Hematopoietic multipotent progenitor cell (in vitro differentiated cells): ENCODE measurements at places on chromosomes 13 and 19. TPM values are rescaled to one million over a fixed set of nuclear protein-coding genes. Genes with fewer than 3 reads are reported as not detected.

Gene NKG7
- 24.0 TPM for total RNA-seq

GRCh38 chr13:53144826-53145225 lies 116.2 kb downstream of the OLFM4 start:
- DNase-seq = no peak

GRCh38 chr13:83895994-83896580 lies 13.8 kb upstream of the SLITRK1 start:
- DNase-seq = no peak

- DNase-seq = no peak
These were observed 31.9 kb downstream of the PTPRS start for GRCh38 chr19:5308451-5309437.
